ENCODE measurements at places on chromosomes 16 and 17. TPM values are rescaled to one million over a fixed set of nuclear protein-coding genes. Genes with fewer than 3 reads are reported as not detected.

GRCh38 chr16:61814726-61815347 is 221.4 kb downstream of the CDH8 start:
- no peak overlapping the region for H3K4me3 ChIP-seq
- H3K27ac ChIP-seq = no peak overlapping the region
- no peak for DNase-seq
- H3K27me3 ChIP-seq = no peaks in the 10 kb centered on the region
- no peaks in the 10 kb centered on the region for H3K4me1 ChIP-seq

GRCh38 chr17:17537311-17538099 is 41.3 kb upstream of the RASD1 start:
- DNase-seq = no peak
- no peak overlapping the region for H3K4me3 ChIP-seq
- peaks cover 68% of the 10 kb centered on the region for H3K4me1 ChIP-seq
- peak overlapping the region; percentile 78 for H3K27ac ChIP-seq
- H3K36me3 ChIP-seq = no peaks in the 10 kb centered on the region
- no peaks in the 10 kb centered on the region for H3K27me3 ChIP-seq

GRCh38 chr17:13405807-13406206 is 195.9 kb downstream of the HS3ST3A1 start:
- H3K27me3 ChIP-seq = no peaks in the 10 kb centered on the region
- no peak for DNase-seq
- no peak overlapping the region for H3K4me3 ChIP-seq
- no peaks in the 10 kb centered on the region for H3K4me1 ChIP-seq
- H3K36me3 ChIP-seq = no peaks in the 10 kb centered on the region
- H3K27ac ChIP-seq = no peak overlapping the region

DNA sequence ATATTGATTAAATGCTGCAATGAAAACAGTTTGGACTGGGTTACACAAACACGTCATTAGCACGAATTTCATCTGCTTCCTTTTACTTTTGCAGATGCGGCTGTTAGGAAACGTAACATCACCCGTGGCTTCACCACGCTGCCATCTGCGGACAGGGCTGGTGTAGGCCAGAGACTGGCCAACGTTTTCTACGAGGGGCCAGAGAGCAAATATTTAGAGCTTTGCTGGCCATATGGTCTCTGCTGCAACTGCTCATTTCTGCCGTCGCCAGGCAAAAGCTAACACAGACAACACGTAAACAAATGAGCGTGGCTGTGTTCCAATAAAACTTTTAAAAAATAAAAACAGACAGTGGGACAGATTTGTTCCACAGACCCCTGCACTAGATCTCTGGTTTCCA is 96.6 kb downstream of the ENGASE start:
- no peaks in the 10 kb centered on the region for H3K36me3 ChIP-seq
- no peak for DNase-seq
- H3K4me1 ChIP-seq = no peaks in the 10 kb centered on the region
- H3K27ac ChIP-seq = no peak overlapping the region
- no peak overlapping the region for H3K4me3 ChIP-seq

GRCh38 chr17:35998756-35999155 is 2.6 kb downstream of the CCL15 start:
- H3K36me3 ChIP-seq = no peaks in the 10 kb centered on the region
- no peak overlapping the region for H3K27ac ChIP-seq
- peaks cover 15% of the 10 kb centered on the region for H3K4me1 ChIP-seq
- DNase-seq = no peak
- H3K4me3 ChIP-seq = no peak overlapping the region

GRCh38 chr16:81647527-81647926 is 131.6 kb upstream of the PLCG2 start:
- peaks cover 18% of the 10 kb centered on the region for H3K36me3 ChIP-seq
- H3K27ac ChIP-seq = peak overlapping the region; percentile 88
- H3K4me3 ChIP-seq = no peak overlapping the region
- H3K27me3 ChIP-seq = no peaks in the 10 kb centered on the region
- no peak for DNase-seq

GRCh38 chr16:15593235-15593634 is 49.7 kb downstream of the MARF1 start:
- H3K4me3 ChIP-seq = no peak overlapping the region
- H3K27ac ChIP-seq = no peak overlapping the region
- H3K27me3 ChIP-seq = no peaks in the 10 kb centered on the region
- H3K4me1 ChIP-seq = peaks cover 41% of the 10 kb centered on the region
- H3K36me3 ChIP-seq = peaks cover 56% of the 10 kb centered on the region

- peaks cover 27% of the 10 kb centered on the region for H3K4me1 ChIP-seq
- peaks cover 89% of the 10 kb centered on the region for H3K36me3 ChIP-seq
- H3K27me3 ChIP-seq = no peaks in the 10 kb centered on the region
- no peak overlapping the region for H3K27ac ChIP-seq
These were observed 2.1 kb upstream of the NRN1L start for GRCh38 chr16:67882374-67883145.

PDE6G gene
- 2.6 TPM for polyA plus RNA-seq

HBQ1 gene
- not detected for polyA plus RNA-seq

Measured in stomach (tissue), 19 donors.